Epithelial cell of proximal tubule (primary cell): ENCODE measurements at places on chromosomes 5 and 9.

DNA sequence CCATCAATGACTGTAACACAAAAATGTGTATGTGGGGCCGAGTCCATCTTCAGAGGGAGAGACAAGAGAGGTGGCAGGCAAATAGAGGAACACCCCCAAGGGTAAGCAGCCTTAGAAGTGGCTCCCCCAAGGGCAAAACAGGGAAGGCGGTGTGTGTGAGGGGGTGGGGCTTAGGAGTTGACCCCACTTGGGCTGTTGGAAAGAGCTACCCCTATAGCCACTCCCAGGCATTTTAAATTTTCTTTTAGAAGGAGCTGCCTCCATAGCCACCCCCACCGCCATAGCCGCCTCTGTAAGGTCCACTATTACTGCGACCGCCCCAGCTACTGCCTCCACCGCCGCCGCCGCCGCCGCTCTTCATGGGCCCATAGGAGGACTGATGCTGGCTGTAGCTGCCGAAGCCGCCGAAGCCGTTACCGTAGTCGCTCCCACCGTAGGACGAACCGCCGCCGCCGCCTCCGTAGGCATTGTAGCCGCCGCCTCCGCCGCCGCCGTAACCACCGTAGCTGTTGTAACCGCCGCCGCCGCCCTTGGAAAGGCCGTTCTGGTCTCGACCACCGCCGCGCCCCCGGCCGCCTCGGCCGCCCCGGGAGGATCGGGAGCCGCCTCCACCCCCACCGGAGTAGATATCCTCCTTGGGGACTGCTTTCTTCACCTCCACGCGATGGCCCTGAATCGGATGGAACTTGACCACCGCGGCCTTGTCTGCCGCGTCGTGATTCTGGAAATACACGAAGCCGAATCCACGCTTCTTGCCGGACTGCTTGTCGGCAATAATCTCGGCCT lies 1.1 kb downstream of the HNRNPA0 start:
- no peak for DNase-seq

GRCh38 chr9:94818178-94818541 lies 91.7 kb downstream of the AOPEP start:
- DNase-seq: no peak

- no peak for DNase-seq
Observed at GRCh38 chr5:122295138-122295537, 16.9 kb upstream of the SNCAIP start.

DNA sequence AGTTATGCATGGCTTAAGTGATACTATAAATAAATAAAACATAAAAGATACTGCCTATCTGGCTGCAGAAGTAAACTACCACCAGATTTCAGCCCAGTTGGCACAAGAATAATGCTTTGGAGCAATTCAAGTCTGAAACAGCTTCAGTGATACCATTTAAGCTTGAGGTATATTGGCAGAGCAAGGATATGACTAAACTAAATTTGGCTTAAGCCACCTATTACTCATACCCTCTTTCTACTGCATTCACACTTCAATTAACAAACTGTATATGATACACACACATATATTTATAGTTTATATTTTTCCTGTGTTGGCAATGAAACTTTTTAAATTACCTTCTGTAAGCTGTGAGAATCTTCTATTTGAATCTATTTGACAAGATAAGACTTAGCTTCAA lies 431.9 kb downstream of the ANXA1 start:
- DNase-seq: no peak

DNA sequence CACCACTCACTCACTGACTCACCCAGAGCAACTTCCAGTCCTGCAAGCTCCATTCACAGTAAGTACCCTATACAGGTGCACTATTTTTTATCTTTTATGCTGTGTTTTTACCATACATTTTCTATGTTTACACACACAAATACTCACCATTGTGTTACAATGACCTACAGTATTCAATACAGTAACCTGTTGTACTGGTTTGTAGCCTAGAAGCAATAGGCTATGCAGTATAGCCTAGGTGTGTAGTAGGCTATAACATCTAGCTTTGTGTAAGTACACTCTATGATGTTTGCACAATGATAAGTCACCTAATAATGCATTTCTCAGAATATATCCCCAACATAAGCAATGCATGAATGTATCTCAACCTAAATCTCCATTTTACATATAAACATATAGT lies 541.1 kb downstream of the NR2F1-AS1 start:
- no peak for DNase-seq

DNA sequence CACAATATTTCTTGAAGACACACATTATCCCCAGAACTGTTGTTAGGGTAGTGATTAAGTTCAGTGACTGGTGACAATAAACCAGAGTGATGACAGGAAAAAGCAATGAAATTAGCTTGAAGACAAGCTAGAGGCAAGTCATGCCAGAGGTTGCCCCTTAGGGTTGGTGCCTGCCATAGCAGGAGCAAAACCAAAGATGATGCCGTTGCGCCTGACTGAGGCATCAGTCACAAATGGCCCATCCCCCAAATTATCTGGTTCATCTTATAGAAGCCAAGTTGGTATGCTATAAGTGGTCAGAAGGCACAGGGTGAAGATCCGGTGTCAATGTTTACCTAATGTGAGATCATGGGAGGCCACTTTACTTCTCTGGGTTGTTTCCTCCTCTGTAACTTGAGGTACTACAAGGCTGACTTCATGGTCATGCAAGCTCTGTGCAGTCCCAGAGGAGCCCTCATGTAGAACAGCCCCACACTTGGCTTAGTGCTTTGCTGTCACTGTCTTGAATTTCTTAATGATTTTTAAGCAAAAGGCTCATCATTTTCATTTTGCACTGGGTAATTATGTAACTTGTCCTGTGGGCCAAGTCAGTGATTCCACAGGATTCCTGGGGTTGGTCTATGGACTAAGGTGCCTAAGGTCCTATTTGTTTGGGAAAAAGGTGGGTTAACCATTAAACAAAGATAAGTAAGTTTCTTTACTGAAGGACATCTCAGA lies 211.3 kb downstream of the MAN2A1 start:
- DNase-seq: no peak

- DNase-seq: no peak
Observed at GRCh38 chr5:33465120-33465519, 24.4 kb downstream of the TARS1 start.

GRCh38 chr5:93658044-93658443 lies 75.0 kb downstream of the NR2F1 start:
- DNase-seq: no peak

- no peak for DNase-seq
Observed at GRCh38 chr9:111400564-111400898, 70.5 kb upstream of the OR2K2 start.

DNA sequence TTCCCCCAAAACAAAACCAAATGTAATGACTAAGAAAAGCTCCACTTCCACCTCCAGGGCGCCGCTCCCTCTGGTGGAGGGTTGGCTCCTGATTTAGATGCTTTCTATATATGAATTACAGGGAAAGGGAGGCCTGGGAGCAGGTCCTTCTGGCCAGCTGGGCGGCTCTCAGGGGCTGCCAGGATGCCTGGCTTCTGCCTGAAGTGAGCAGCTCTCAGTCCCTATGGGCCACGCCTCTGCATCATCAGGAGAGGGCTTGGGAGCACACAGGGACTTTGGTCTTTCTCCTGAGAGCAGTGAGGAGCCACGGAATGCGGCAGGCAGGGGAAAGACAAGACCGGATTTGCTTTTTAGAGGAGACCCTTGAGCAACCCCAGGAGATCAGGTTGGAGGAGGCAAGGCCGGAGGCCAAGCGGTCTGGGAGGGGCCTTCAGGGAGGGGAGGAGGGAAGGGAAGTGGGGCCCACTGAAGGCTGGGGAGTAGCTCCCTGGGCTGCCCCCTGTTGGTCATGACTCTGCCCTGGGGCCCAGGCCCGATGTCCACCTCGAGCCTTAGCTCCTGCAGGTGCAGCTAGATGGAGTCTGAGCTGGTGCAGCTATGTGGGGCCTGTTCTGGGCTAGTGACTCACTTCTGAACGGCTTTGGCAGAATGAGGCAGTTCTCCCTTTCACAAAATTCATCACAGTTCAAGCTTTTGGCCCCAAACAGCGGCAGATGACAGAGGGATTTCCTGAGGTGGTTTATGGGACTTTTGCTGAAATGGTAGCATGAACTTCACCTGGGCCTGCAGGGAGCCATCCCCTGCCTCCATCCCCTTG lies 11.3 kb upstream of the GRHPR start:
- DNase-seq: no peak

DNA sequence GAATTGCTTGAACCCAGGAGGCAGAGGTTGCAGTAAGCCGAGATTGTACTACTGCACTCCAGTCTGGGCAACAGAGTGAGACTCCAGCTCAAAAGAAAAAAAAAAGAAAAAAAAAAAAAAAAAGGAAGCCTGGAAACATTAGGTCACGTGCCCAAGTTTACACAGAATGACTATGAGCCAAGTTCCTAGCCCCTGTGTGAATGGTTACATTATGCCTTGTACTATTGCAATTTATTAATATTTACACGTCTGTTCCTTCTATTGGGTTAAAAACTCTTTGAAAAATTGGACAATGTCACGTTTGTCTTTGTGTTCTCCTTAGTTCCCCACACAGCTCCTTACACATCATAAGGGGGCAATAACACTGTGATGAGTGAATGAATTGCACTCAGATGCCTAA lies 33.5 kb upstream of the SLC28A3 start:
- no peak for DNase-seq

GRCh38 chr9:88538311-88539085 lies 3.5 kb downstream of the NXNL2 start:
- peak; percentile 79 for DNase-seq

DNA sequence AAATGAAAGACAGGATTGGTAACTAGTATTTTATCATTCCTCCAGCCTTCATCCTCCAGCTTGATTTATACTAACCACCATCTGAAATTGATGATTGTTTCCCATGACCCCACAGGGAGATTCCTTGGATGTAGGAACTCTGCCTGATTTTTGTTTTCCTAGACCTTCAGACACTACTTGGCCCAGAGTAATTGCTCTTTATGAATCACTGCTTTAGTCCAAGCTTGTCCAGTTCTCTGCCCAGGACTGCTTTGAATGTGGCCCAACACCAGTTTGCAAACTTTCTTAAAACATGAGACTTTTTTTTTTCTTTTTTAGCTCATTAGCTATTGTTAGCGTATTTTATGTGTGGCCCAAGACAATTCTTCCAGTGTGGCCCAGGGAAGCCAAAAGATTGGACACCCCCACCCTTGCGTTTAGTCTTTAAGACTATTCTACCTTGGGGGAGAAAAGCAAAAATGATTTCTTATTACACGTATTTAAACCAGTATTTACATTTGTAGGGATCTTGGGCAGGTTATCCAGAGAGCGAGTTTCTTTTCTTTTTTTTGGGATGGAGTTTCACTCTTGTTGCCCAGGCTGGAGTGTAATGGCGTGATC lies 18.4 kb downstream of the BASP1 start:
- no peak for DNase-seq

GRCh38 chr5:65247594-65247993 lies 234.1 kb downstream of the ADAMTS6 start:
- DNase-seq: no peak

DNA sequence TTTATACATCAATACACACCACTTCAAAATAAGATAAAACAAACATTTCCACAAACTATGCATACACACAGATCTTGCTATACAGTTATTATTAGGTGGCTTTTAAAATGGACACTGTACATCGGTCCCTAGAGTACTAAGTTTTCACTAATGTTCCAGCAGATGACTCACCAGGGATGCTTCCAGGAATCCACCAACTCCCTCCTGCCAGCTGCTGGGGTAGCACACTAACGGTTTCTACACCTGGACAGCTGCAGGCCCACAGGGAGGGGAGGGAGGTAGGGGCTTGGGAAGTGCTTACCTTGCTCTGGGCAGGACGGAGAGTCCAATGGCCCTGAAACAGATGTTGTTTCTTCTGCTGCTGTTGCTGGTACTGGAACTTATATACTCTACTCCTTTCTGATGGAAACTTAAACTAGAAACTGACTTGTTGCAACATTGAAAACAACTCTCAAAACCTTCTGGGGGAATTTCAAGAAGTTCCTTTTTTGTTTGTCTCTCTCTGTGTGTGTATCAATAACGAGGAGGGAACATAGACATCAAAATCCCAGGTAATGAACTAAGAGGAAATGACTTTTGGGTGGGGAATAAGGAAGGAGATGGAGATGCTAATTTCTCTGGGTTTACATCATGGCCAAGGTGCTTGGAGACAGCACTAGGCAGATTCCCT lies at the start of gene IL12B:
IL12B (minus strand) TSS at position 357 of the 670 bp plus-strand sequence. CDS start 3,705 bp downstream, outside the sequence.
- no peak for DNase-seq

- no peak for DNase-seq
Observed at GRCh38 chr9:121998513-121999049, 94.5 kb downstream of the TTLL11 start.

- no peak for DNase-seq
Observed at GRCh38 chr5:77973253-77973609, 197.1 kb upstream of the TBCA start.

- no peak for DNase-seq
Observed at GRCh38 chr9:79408200-79408599, 163.6 kb upstream of the TLE4 start.

- DNase-seq: no peak
Observed at GRCh38 chr5:32679218-32679617, 31.9 kb upstream of the NPR3 start.

- no peak for DNase-seq
Observed at GRCh38 chr5:180586870-180587269, 4.4 kb downstream of the SCGB3A1 start.

DNA sequence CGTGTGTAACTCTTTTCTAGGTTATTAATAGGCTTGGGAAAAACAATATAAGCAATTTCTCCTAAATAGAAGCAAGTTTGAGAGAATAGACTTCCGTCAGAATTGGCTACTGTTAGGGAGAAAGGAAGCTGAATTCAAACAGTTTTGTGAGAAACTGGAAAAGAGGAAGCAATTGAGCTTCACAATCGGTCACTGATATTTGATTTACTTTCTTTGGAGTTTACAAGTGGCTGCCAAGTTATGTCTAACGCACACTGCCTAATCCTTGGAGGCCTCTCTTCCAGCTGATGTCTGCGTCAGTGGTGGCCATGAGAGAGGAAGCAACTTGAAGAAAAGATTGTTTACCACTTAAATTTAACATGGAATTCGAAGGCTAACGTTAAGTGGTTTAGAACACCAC lies 319.5 kb downstream of the ADGRV1 start:
- DNase-seq: no peak

DNA sequence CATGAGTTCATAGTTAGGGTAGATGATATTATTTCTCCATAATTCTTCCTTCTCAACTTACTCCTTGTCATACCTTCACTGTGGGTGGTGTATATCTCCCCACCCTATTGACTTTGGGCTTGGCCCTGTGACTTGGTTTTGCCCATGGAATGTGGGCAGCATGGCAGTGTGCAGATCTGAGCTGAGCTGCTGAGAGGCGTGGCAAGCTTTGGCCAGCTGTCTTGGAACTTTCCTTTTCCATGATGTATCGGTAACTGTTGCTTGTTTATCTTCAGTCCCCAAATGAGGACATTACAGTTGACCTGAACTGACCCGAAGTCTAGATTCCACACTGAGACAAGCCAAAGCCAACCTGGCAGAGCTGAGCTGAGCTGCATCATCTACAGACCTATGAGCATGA lies 70.4 kb downstream of the RALGPS1 start:
- DNase-seq: no peak

GRCh38 chr5:96259151-96259772 lies 173.8 kb downstream of the PCSK1 start:
- peak; percentile 46 for DNase-seq

DNA sequence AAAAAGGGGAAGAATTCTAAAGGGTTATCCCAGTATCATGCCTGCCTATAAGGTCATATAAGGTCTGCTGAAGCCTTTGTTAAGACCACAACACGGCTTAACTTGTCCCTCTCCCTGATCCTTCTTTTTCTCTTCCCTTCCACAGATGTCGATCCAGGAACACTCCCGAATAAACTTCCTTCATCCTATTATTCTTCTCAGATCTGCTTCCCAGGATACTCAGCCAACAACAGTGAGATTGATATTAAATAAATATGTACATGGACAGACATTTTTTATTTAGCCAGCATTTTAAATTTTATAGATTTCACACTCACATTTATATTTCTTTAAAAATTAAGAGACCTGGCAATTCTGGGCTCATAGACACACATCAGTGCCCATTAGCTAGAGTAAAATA lies 44.1 kb downstream of the DPYSL3 start:
- DNase-seq: no peak
